ENCODE measurements at places on chromosomes 4 and X.

DNA sequence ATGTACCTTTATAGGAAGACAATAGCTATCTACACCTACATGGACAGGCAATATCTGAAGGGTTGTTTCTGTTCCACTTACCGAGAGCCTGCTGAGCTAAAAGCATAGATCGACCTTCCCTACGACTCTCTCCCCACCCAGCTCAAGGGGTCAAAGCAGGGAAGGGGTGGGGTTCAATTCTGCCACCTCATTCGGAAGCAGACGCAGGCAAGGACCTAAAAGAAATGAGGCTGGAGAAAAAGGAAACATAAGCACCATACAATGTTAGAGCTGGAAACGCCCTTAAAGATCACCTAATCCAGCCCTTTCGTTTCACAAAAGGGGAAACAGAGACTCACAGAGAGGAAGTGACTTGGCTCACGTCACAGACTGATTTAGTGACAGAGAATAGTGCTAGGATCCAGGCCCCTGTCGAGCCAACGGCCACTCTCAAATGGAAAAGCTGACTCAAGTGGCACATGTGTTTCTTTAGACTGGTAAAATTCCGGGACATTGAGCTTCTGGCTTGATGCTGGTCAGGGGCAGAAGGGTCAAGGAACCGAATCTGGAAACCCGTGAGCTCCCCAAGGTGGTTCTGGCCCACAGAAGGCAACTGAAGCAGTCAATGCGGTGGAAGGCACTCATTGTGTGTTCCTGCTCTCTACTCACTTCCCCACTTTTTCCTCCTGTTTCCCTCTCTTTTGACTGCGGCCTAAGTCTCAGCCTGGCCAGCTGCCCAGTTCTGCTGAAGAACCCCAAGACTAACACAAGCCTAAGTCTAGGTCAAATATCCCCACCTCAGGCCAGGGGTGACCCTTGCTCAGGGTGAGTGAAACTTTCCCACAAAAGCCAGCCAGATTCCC lies 7.5 kb downstream of the SEPTIN6 start:
- DNase-seq: peak; percentile 47

- no peak for DNase-seq
Observed at GRCh38 chrX:144275843-144276242, 392.0 kb downstream of the UBE2NL start.

- DNase-seq: no peak
Observed at GRCh38 chr4:165364452-165365080, 14.2 kb upstream of the CPE start.

- no peak for DNase-seq
Observed at GRCh38 chr4:159107203-159107925, 4.5 kb downstream of the RAPGEF2 start.

- no peak for DNase-seq
Observed at GRCh38 chr4:99968330-99968729, 18.3 kb upstream of the H2AZ1 start.

DNA sequence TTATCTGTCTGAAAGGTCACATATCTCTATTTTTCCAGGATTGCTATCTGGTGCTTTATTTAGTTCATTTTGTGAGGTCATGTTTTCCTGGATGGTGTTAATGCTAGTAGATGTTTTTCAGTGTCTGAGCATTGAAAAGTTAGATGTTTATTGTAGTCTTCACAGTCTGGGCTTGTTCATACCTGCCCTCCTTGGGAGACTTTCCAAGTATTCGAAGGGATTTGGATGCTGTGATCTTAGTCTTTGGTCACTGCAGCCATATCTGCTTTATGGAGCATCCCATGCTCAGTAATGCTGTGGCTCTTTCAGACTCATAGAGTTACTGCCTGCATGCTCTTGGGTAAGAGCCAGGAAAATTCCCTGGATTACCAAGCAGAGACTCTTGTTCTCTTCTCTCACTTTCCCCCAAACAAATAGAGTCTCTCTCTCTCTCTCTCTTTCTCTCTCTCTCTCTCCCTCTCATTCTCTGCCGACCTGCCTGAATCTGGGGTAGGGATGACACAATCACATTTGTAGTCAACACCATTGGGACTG lies 130.0 kb downstream of the AR start:
- no peak for DNase-seq

- no peak for DNase-seq
Observed at GRCh38 chrX:113300580-113300979, 459.9 kb upstream of the AMOT start.

DNA sequence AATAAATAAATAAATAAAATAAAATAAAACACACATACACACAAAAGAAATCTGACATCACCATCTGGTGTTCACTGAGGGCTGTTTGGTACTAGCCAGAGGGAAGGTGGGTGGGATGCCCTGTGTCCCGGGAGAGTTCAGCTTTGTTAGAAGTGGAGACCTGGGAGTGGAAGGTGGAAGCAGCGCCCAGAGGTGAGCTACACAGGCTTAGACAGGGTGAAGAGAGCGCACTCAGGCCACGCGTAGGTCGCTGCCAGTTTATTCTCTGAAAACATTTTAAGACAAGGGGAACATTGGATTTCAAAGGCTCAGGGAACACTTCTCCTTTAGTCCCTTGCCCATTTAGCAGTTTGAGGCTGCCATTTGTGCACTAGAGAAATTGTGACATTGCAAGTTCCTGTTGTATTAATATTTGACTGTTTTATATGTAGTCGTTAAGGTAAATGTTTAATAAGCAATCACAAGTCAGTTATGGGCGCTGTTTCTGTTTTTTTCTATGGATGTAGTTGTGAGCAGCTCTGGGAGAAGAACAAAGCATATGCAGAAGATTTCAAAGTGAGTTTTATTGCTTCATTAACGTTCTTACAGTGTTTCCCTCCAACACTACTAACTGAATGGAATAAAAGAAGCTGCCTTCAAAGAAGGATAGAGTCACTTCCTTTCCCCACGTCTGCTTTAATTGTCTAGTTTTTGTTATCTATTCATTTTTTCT lies 405.5 kb upstream of the NR3C2 start:
- DNase-seq: no peak

GRCh38 chrX:9465380-9466123 lies 694 bp downstream of the TBL1X start:
- peak; percentile 20 for DNase-seq

- DNase-seq: no peak
Observed at GRCh38 chr4:124833831-124834505, 121.4 kb upstream of the ANKRD50 start.

GRCh38 chr4:143285696-143286437 lies 50.8 kb upstream of the GAB1 start:
- DNase-seq: no peak

GRCh38 chr4:20474119-20474518 lies 222.4 kb downstream of the SLIT2 start:
- DNase-seq: no peak

DNA sequence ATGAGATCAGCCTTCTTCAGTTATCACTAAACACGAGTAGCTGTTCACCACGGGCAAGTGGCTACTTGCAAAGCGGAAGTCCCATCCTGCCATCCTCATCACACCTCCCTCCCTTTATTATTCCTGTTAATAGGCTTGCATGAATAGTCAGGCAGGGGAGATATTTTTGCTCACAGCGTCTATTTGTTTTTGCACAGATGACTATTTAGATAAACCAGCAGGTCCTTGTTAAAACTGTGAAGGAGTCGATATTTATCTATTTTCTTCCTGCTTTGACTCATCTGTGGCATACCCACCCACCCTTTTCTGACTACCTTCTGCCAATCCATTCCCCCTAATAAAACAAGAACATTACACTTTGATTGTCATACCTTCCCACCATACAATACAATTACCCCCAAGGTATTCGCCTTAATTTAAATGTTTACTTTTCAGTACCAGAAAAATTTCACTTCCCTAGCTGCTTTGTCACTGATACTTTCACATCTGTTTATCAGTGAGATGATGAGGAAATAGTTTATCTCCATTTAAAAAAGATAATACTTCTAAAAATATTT lies 96.6 kb upstream of the BANK1 start:
- no peak for DNase-seq

- no peak for DNase-seq
Observed at GRCh38 chr4:175871774-175872405, 59.8 kb upstream of the GPM6A start.

GRCh38 chr4:80521438-80521837 lies 185.9 kb downstream of the CFAP299 start:
- no peak for DNase-seq

GRCh38 chr4:115841871-115842270 lies 728.5 kb upstream of the NDST4 start:
- DNase-seq: no peak

DNA sequence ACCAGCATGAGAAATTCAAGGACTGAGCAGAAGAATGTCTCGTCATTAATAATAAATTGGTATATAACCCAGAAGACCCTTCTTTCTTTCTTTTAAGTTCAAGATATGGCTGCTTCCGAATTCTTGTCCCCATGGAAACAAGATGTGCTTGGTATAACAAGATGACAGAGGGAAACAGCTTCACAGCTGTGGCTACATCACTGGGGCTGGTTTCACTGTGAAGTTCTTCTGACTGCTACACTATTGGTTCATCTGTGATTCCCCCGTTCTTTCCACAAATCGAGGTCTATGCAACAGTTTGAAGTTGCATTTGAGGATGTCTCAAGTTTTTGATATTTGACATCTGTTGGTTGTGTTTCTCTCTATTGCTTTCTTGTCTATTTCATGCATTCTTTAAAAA lies 12.3 kb upstream of the DTHD1 start:
- peak; percentile 27 for DNase-seq

GRCh38 chrX:107902721-107903120 lies 77.1 kb downstream of the MID2 start:
- no peak for DNase-seq

DNA sequence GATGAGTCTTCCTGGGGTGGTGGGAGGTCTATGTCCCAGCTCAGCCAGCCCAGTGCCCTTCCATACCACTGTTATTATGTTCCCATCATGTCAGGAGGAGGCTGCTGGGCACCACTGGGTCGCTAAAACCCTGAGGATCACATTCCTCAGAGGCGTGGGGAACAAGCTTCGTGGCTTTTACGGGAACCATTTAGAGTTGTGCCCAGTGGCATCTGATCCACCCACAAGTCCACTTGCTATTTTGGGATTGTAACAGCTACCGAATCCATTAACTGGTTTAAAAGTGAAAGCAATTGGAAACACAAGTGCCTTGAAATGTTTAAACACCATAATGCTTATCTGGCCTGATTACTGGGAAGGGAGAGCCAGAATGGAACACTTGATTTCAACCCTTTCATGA lies 13.1 kb upstream of the CCKAR start:
- DNase-seq: no peak

GRCh38 chr4:113447769-113448168 lies 313.8 kb downstream of the CAMK2D start:
- no peak for DNase-seq

- no peak for DNase-seq
Observed at GRCh38 chr4:73814679-73815078, 21.8 kb upstream of the CXCL6 start.
